ENCODE measurements at places on chromosomes 16 and 17.

DNA sequence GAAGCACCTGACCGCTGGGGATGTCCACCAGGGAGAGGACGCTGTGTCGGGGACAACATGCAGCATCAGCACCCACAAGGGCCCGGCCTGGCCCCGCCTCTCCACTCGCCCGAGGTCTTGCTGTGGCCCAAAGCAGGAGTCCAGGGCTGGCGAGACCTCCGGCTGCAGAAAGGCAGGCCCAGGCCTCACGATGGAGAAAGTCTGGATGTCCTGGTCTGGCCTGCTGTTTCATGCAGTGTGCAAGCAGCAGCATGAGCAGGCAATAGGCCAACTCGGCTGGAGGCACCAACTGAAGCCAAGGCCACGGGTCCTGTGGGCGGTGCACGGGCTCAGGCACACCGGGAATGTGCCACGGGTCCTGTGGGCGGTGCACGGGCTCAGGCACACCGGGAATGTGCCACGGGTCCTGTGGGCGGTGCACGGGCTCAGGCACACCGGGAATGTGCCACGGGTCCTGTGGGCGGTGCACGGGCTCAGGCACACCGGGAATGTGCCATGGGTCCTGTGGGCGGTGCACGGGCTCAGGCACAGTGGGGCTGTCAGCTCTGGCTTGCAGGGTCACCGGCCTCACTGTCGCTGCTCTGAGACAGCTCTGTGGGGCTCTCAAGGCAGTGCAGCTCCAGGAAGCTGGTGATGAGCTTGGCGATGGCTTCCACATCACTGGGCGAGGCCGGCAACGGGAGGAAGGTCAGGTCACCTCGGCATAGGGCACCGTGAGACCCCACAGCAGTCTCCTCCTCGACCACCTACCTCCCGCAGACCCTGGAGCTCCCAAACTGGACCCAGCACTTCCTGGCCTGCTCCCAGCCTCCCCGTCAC lies 6.9 kb downstream of the CYBC1 start:
- no peak for DNase-seq

GRCh38 chr17:70810609-70811008 lies 641.3 kb downstream of the KCNJ2 start:
- DNase-seq: no peak

DNA sequence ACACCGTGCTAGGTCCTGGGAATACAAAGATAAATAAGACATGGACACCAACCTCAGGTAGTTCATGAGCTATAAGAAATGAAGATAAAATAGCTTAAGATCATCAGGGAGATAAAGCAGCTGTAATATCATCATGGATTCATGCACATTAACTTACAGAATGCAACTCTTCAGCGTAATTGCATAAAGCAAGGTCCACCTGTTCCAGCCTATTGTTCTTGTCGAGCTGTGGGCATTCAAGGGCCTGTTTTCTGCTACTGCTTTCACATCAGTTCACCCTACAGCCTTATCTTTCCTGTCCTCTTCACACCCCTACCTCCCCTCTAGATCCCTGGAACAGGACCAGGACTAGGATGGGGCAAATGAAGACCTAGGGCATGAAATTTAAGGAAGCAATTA lies 133.9 kb downstream of the SPACA3 start:
- DNase-seq: no peak

- DNase-seq: no peak
These were observed 149.2 kb upstream of the TOX3 start for GRCh38 chr16:52696126-52696525.

DNA sequence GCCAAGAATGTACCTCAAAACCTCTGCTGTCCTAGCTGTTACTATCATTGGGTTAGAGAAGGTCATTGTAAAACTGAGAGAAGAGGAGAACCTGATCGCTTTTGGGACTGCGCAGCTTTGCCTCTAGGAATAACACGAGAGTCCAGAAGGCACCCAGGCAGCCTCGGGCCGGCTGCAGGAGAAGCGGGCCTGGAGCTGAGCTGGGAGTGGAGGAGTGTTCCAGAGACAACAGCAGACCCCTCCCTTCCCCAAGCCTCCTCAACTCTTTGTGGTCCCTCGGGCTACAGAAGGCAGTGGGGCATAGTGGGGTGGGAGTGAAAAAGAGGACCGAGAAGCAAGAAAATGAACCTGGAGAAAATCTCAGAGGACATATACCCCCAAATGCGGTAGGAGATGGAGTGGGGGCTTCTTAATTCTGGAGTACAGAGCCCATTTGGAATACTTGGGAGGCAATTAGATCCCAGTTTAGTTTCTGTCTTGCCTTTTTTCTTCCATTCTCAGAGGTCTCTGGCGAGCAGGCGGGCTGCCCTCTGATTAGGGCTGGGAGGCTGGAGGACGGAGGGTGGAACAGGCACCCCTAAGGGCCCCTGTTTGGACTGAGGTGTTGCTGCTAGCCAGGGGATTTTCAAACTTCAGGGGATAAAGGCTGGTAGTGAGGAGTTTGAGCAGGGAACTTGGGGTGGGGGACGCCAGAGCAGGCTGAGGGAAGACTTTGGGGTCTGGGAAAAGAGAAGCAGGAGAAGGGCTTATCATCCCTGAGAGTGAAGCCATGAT lies 13.3 kb upstream of the HOXB2 start:
- no peak for DNase-seq

DNA sequence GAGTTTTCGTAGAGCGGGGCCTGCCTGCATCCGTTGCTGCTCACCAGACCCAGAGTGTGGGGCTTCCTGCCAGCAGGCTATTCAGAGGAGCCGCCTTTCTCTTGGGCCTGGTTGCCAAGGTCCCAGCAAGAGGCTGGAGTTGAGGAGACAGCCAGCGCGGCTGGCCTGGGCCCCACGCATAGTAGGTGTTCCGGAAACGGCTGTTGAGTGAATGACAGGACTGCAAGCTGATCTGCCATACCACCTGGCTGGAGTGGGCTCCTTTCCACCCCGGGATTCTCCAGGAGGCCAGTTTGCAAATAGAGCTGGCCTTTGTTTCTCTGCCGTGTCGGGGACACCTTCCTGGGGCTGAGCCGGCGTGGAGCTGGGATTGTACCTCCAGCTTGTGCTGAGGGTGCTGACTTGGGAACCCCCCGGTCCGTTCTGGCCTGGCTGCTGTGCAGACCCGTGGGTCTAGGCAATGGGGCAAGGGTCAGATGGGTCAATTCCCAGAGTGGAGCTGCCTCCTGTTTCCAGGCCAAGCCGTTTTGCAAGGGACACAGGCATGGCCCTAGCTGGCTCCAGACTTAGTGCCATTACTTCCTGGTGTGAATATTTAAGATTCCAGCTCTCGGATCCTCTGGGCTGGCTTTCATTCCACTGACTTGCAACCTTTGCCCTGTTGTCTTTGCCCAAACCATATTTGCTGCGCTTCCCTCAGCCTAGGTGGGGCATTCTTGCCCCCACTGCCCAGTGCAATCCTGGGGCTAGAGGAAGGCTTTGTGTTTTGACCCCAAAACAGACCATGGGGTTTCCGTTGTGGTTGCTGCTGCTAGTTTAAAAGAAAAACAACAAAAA lies 68.8 kb downstream of the CMIP start:
- DNase-seq: no peak

- DNase-seq: no peak
These were observed 63.1 kb downstream of the BANP start for GRCh38 chr16:88014252-88014781.

DNA sequence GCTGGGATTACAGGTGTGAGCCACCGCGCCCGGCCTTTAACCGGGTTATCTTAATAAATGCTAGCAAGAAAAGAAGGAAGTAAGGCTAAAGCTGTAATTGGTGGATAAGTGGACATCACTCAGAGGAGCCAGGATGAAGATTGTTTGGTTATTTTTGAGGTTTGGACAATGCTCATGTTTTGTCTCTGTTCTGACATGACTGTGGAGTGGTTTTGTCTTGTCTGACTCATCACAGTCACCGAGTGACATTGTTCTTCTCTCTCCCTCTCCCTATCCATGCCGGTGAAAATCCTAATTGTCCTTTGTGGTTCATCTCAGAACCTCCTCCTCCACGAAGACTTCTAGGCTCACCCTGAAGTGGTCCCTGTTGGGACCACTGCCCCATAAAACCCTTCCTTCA lies 23.5 kb upstream of the GRIN2A start:
- no peak for DNase-seq

All from activated CD4-positive, alpha-beta memory T cell treated with anti-CD3 and anti-CD28 coated beads, Interleukin-2, amount 10 ng/mL, durations not matched to agents 7 days and 5 days (primary cell).